ENCODE measurements at places on chromosomes 5 and 9.
A peak's percentile ranks its signal among the peaks of the same experiment; 100 is the strongest.

GRCh38 chr5:141941307-141941706, 16.7 kb downstream of the PCDH12 start:
- peak; percentile 69 for DNase-seq

DNA sequence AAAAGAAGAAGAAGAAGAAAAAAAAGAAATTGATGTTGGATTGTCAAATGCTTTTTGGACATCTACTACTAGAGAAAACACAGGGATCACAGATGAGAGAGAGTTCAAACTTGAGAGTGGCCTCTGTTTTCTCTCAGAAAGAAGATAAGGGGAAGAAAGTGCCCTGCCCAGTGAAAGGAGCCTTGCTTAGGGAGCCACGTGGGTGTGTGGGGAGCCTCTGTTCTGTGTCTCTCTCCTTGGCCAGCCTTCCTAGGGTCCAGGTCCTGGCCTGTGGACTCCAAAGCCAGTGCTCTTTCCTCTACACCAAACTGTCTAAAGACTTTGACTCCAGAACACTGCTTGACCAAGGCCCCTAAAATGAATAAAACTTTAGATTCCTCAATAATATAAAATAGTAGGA, 22.0 kb upstream of the COL15A1 start:
- no peak for DNase-seq

- DNase-seq: no peak
Observed at GRCh38 chr5:97834561-97834960, 651.5 kb upstream of the RIOK2 start.

DNA sequence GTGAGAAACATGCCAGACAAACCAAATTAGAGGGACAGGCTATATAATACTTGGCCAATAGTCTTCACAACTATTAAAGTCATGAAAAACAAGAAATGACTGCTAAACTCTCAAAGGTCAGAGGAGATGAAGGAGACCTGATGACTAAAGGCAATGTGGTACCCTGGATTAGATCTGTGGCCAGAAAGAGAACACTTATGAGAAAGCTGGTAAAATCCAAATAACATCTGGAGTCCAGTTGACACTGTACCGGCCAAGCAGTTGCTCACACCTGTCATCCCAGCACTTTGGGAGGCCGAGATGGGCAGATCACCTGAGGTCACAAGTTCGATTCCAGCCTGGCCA, 24.4 kb downstream of the ATOX1 start:
- no peak for DNase-seq

DNA sequence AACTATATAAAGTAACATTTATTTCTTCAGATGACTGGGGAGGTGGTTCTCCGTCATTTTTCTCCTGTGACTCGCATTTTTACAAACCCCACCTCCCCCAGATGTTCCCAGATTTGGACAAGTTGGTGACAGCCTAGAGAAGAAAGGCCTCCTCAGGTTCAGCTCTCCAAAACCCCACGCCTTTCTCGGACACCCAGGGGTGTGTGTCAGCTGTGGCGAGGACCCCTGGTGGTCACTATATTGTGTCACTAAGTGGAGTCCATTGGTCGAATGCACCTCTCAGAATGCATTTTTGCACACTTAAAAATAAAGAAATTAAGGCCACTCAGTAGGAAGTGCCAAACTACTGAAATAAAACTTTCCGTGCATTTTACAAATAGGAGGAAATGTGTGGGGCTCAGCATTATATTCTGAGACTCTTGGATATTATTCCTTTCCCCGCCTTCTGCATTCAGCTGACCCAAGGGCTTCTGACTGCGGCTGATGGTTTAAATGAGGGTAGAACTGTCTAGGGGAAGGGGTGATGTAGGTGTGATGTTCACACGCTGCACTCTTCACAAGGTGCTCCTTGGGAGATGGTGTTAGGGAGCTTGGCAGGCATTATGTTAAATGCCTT, 47.6 kb downstream of the ACO1 start:
- DNase-seq: peak; percentile 59

DNA sequence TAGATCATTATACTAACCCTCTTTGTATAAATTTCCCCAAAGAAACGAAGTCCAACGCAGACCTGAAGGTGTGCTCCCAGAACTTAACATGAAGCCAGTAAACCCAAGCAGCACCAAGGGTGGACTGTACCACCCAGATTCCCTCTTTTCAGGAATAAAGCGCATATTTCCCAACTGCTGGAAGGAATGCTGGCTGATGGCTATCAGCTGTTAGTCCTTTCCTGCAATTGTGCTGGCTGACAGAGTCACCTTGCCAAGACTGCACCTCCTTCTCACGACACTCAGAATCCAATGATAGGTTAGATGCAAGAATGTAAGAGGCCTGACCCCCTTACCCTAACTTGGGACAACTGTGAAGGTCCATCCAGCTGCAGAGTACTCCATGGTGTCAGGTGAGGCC, 93.9 kb downstream of the MAPKAP1 start:
- DNase-seq: no peak

GRCh38 chr5:95217351-95217750, 67.5 kb downstream of the MCTP1 start:
- DNase-seq: no peak

DNA sequence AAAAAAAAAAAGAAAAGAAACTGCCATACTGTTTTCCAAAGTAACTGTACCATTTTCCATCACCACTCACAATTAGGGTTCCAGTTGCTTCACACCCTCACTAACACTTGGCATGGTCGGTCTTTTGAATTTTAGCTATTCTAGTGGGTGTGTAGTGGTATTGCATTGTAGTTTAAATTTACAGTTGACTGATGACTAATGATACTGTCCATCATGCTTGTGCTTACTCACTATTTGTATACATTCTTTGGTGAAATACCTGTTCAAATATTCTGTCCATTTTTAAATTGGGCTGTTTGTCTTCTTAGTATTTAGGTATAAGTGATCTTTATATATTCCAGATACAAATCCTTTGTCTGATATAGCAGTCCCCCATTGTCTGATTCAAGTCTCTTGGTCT, 36.2 kb upstream of the ZNF169 start:
- no peak for DNase-seq

DNA sequence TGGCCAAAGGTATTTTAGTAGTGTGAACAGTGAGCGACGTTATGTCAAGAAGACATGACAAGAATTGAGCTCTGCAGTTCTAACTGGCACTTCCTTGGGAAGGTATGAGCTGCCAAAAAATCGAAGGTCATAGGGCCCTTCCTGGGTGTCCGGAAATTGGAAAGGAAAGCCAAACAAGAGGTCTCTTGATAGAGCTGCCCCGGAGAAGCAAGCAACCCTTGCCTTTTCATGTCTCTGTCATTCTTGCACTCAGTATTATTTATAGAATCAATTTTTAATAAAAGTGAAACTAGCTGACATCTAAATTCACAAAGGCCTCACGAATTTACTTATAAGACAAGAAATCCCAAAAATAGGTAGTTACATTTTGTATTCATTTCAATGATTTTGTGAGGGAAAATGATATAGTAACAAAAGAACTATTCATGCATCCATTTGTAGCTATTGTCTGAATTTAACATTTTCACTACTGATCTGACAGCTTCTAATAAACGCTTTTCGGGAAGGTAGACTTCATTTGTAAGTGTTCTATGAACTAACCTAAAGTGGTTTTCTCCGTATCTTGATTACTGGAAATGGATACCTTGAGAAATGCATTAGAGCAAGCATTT, 113.8 kb upstream of the VCAN start:
- DNase-seq: no peak

GRCh38 chr5:157485811-157486210, 25.8 kb downstream of the NIPAL4 start:
- DNase-seq: no peak

DNA sequence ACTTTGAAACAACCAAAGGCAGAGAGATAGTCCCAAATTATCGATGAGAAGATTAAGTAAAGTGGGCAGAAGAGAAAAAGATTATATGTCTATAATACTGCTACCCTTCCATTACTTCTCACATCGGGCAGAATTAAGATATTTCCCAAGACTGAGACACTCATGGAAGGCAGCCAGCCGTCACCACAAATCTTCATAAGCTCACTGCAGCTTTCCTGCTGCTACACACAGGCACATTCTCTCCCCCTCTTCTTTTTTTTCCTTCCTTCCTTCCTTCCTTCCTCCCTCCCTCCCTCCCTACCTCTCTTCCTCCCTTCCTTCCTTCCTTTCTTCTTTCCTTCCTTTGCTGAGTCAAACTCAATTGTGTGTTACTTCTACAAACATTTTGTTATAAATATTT, 58.7 kb upstream of the SPATA31C2 start:
- peak; percentile 88 for DNase-seq

GRCh38 chr9:114366334-114367128, 21.3 kb downstream of the AKNA start:
- peak; percentile 89 for DNase-seq

- no peak for DNase-seq
Observed at GRCh38 chr9:74543145-74543544, 46.0 kb downstream of the RORB start.

DNA sequence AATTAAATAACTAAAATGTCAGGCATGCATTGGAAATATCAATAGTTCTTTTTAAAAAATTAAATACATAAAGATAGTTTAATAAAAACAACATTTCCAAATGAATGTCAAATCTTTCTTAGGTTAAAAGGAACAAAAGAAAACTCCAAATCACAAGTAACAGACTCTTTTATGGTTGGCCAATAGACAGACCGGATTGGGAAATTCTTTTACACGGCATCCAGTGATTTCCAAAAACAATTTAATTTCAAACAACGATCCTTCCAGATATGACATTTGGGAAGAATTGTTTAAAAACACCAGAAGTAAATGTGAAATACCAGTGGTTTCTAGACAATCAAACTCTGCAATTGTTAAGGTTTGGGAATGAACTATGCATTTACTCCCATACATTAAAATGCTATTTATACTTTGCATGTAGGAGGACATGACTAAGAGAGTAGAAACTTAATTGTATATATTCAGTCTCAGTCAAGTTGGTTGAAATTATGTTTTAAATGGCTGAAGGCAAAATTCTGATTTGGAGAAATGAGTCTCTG, 32.8 kb downstream of the ZNF474 start:
- DNase-seq: no peak

DNA sequence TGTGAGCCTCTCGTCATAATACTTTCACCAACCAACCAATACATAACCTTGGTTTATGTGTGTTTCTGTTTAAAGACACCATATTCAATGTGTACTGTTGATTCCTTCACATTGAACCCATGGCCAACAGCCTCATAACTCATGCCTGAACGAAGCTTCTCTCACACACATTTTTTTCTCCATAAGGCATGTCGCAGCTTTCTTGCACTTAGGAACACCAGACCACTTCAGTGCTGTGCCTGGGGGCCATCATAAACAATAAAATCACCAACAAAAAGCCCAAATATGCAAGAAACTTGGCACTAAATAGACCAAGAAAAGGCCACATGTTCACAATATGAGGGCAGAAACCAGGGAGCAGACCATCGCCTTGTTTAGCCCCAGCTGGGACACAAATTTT, 192.2 kb downstream of the ROR2 start:
- DNase-seq: no peak

GRCh38 chr9:109316207-109316640, 4.6 kb downstream of the EPB41L4B start:
- peak; percentile 96 for DNase-seq

DNA sequence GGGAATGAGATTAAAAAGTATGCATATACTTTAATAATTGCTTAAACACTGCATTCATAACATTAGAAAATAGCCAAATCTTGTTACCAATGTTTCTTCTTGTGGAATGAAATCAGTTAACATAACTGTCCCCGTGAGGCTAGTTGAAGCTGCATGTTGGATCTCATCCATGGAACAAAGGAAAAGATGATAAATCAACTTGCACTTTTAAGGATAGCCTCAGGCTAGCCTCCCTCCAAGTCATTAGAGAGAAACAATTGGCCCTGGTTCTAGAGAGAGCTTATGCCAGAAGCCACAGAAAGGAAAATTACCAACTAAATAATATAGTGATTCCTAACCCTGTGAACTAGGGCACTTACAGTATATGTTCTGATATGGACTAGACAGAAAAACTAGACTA, 66.9 kb downstream of the GRIN3A start:
- no peak for DNase-seq

GRCh38 chr9:16883586-16883985, 13.1 kb upstream of the BNC2 start:
- DNase-seq: no peak

- no peak for DNase-seq
Observed at GRCh38 chr9:27280860-27281259, 16.1 kb downstream of the EQTN start.

GRCh38 chr5:56389261-56389660, 156.1 kb upstream of the ANKRD55 start:
- no peak for DNase-seq

- no peak for DNase-seq
Observed at GRCh38 chr9:7591501-7591900, 208.1 kb downstream of the DMAC1 start.

DNA sequence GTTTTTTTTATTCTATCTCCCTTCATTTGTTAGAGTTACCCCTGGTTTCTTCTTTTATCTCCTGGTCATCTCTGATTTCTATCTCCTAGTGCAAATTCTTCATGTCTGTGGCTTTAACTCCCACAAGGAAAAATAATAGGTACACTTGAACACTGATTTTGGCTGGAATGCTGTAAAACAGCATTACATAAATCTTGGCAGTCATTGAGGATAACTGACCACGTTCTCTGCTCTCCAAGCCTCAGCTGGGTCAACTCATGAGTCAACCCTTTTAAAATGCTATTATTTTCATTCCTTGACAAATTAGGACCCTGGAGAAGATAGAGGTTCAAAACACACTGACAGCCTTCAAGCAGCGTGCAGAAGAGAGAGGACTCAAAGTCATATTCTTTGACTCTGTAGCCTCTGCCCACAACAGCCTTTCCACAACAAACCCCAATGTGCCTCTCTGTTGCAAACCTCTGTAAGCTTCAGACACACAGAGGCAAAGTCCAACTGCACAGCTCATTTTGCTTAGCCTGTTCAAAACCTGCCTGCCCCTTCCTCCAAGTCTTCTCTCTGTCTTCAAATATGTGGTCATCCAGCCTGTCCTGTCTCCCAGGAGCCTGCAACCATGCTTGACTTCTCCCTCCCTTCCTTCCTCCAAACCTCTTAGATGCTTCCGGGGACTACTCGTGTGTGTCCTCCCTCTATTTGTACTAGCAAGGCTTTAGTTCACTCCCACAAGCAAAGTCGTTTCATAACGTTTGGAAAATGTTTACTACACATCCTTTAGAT, 398.4 kb downstream of the MED10 start:
- peak; percentile 64 for DNase-seq

DNA sequence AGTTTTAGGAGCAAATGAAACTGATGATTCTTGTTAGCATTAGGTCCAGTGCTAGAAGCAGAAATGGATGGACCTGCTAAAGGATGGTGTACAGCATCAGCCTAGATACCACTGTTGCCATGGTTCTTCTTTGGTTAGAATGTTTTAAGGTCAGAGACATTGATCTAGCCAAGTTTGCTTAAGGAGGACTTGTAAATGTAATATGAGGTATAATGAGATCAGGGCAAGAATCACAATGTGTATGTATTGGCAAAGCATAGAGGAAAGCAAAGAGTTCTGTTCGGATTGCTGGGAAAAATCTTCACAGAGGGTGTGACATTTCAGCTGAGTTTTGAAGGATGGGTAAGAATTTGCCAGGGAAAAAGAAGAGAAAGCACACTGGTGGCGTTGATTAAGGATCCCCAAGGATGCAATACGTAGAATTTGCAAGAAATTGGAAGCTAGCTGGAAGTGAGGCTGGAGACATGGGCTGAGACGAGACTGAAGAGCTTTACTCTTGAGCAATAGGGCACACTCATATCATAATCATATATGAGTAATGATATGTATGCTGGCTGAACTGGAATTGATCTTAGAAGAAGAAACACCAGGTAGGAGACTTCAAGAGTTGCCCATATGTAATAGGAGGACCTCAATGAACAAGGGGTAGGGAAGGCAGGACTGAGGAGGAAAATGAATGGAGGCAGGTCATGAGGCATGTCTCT, 102.0 kb downstream of the ZNF462 start:
- no peak for DNase-seq

All from astrocyte of the hippocampus (primary cell).